ENCODE measurements at places on chromosomes 5 and 9.

DNA sequence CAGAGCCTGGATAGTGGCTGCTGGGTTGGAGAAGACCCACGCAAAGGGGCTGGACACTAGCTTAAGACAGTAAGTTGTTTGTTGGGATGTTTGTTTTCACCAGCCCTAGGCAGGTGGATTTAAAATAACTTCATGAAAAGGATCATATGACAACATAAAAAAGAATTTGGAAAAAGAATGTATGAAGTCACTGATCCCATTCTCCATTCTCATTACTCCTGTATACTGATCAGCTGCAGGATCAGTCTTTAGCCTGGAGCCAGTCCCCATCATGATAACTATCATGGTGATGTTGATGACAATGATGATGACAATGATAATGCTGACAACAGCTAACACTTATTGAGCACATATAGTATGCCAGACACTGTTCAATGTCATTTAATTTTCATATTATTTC lies 92.1 kb upstream of the IFNE start:
- DNase-seq: no peak

DNA sequence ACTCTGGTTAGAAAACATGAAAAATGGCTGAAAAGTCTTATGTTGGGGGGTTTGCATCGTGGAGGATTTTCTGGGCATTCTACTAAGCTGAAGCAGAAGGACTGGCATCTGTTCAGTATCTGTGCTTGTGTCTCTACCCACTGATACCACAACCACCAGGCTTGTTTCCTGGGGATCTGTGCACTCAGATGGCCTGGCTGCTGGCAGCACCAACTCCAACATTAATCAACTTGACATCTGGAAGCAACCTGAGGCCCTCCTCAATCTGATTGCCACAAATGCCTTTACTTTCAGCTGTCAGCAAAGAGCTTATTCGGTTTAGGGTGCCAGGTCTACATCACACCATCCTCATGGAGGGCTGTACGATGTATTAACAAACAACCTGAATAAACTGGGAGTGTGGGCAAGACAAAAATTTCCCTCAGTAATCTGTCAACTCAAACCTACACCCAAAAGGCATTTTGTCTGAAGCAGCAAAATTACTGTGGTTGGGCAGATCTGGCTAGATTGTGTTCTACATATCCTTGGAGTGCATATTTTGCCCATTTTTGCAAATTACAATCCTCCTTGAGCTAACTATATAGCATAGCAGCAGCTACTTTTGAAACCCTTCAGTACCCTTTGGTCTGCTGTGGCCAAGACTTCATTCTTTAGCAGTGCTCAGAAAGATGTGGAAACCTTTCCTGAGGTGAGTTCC lies 74.6 kb downstream of the FOXD1 start:
- no peak for DNase-seq

DNA sequence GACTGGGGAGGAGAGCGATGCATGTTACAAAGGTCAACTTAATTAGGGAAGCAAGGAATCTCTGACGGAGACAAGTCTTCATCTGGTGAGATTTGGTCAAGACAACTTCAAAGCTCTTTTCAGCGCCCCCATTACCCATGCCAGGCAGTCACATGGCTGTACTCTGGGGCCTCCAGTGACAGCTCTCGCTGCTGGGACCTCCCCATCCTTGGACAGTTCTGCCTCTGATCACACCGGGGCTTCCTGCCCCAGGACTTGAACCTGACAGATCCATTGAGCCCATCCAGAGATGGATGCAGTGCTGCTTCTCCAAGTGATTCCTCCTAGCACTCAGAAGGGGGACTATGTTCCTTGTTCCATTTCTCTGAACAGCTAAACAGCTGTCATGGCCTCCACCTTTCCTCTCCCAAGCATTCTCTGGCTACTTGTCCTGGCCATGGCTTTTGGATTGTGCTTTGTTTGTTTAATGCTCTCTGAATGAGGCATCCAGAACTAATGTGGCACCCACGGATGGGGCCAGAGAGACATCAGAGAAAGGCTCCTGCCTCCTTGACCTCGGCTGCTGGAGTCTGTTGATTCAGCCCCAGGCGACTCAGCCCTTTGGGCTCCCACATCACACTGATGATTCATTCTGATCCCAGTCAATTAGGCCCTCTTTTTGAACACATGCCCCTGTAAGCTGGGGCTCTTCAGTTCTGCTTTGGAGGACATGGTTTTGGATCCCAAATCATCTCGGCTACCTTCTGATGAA lies 122.1 kb upstream of the ADAMTS16 start:
- DNase-seq: no peak

DNA sequence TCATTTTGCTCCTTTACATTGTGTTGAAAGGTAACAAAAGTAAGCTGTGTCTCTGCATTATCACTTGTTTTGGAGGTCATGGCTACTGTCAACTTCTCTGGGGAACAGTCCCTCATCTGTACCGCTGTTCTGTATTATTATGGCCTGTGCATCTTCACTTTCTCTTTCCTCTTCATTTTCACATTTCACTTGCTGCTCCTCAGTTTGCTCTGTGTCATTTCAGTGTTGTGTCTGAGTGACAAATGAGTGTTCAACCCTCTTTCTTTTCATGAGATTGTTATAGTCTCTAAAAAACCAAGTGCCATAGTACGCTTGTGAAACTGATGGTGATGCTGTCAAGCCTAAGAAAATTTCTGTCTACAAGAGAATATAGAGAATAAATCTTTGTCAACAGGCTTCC lies 122.0 kb upstream of the FER start:
- DNase-seq: no peak

GRCh38 chr5:67746103-67746502 lies 469.5 kb upstream of the PIK3R1 start:
- DNase-seq: no peak

DNA sequence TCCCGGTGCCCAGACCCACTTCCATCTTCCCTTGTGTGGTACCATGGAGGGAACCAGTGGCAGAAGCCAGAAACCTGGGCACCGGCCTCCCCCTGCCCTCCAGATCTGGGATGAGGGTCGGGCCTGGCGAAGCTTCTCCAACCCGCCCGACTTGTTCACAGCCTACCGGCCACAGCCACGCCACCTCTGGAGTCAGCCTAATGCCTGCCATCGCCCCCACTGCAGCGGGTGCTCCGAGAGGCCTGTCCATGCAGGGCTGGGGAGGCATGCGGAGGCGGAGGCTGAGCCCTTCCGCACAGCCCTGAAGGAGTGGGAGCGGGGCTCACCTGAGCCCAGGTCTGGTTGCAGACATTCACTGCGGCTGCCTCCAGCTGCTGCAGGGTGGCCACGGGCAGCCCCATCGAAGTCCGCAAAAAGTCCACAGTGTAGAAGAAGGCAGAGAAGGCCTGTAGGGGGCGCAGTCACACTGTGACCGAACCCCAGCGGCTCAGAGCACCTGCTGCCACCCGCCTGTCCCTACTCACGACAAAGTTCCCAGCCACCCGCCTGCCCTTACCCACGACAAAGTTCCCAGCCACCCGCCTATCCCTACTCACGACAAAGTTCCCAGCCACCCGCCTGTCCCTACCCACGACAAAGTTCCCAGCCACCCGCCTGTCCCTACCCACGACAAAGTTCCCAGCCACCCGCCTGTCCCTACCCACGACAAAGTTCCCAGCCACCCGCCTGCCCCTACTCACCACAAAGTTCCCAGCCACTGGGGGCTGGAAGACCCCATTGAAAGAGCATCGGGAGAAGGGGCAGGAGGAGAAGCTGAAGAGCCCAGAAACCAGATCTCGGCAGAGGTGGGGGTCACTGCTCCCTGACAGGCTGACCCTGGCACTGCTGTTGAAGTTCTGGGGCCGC lies 3.8 kb upstream of the NPDC1 start:
- DNase-seq: no peak

- no peak for DNase-seq
Observed at GRCh38 chr5:164175083-164175482, 669.7 kb downstream of the MAT2B start.

GRCh38 chr9:89773170-89773569 lies 168.4 kb downstream of the GADD45G start:
- no peak for DNase-seq

- no peak for DNase-seq
Observed at GRCh38 chr5:95922798-95923197, 38.9 kb downstream of the ELL2 start.

DNA sequence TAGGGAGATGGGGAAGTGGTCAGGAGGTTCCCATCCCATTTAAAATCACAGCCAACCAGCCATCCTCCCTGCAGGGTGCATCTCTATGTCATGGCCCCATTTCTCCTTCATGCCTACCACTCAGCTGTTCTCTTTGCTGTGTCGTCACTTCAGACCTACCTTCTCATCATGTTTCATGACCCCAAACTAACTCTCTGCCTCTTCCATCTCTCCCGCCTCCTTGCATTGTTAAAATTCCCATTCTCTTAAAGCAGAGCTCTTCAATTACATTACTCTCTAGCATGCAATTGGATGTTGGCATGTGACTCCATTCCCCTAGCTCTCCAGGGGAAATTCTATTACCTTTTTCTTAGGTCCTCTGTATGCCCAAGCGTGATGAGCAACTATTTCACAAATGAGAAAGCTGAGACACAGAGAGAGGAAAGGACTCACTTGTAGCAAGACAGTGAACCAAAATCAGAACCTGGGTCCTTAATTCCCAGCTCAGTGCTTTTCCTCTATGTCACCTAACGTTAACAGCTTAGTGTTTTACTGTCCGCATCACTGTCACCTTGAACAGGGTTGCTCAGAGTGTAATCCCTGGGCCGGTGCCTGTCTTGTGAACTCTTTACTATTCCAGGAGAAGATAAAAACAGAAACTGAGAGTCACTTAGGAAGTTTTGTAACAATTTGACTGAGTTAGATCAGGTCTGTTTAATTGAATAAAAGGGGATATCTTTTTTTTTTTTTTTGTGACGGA lies 28.1 kb downstream of the PDE6A start:
- no peak for DNase-seq

DNA sequence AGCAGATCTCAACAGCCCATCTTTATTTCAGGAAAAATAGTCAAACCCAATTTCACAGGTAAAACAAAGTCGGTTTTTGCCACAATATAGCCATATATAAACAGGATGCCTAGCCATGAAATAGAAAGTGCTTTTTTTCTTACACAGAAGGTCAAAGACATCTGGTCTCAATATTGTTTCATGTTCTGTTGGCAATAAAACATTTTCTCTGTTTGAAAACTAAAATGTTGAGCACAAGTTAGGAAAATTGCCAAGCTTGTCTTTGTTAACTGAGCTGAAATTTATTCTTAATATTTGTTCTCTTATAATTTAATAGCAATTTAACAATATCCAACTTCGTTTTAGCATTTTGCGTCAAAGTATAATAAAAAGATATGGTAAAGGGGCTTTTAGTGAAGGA lies 673.4 kb downstream of the DTWD2 start:
- no peak for DNase-seq

DNA sequence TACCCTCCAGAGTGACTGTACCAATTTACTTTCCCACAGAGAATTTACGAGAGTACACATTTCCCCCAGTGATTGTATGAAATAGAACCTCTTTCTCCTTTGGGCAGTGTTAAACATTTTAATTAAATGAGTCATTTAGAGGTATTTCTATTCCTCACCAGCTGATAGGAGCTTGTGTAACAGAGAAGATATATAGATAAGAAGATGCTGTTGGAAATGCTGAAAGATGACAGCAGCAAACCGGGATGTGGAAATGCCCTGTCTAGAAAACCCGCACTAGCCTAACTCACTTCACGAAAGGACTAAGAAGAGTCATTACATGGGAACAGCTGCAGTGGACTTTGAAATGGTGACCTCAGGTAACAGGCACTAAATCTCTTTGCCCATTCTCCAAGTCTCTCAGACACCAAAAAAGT lies 68.3 kb downstream of the LPAR1 start:
- DNase-seq: no peak

DNA sequence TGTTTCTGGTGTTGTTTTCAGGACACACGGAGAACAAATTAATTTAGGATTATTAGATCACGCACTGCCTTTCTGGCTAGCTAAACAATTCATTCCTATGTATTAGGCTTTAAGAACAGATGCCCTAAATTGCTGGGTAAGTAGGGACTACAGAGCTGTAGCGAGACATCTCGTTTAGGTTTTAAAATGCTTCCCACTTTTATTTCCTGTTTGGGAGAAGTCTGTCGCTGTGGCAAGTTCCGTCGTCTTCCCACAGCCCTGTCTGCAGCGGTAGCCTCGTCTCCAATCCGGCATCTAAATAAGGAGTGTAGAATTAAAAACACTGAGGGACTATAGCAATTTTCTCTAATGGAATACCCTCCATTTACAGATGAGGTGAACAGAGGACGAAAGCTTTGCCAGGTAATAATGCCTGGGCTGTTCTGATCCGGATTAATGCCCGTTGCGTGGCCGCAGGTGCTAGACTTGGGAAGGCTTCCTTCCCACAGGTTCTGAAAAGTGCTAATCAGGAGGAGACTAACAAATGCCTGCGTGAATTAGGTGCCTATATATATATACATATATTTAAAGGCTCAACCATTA lies 1.3 kb upstream of the TRIM36 start:
- DNase-seq: no peak

GRCh38 chr5:173324115-173325001 lies 3.9 kb downstream of the STC2 start:
- no peak for DNase-seq

- no peak for DNase-seq
Observed at GRCh38 chr9:121399883-121400607, 30.0 kb upstream of the STOM start.

DNA sequence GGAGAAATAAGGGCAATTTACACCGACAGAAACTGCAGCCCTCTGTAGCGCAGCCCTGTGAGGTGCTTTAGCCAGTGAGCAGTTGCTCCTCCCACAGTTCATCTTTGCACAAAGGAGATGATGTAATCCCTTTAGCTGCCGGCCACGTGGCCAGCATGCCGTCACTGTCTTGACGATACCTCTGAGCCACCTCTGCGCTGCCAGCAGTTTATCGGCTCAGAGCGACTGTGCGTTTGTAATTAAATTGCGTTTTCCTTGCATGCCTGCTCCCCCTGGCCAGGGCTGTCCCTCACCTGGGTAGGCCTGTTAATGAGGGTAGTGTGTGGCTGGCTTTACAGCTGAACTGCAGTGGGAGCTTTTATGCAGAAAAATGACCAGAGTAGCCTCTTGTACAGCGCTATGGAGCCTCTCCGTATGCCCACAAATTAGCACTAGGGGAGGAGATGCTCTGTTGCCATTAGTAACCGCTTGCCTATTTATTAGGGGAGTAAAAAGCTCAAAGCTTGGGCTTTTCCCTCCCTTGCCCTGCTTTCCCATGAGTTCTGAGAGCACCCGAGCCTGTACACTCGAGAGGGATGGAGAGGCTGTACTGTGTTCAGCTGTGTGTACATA lies 107.0 kb downstream of the TRIO start:
- no peak for DNase-seq

DNA sequence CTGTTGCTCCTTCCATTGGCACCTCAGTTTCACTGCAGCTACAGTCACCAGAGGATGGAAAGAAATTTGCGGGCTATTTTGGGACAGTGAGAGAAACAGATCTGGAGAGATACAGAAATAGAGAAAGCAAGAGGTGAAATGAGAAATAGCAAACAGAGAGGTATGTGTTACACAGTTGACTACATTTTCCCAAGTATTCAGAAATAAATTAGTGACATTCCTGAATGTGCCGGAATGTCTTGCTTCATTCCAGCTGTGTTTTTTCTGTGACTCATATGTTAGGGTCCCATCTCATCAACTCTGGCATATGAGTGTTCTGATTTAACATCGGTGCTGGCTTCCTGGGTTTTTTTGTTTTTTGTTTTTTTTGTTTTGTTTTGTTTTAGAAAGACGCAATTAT lies 63.8 kb upstream of the ZNF462 start:
- no peak for DNase-seq

GRCh38 chr9:87436716-87437115 lies 61.0 kb upstream of the DAPK1 start:
- DNase-seq: no peak

- no peak for DNase-seq
Observed at GRCh38 chr5:74386571-74387334, 253.8 kb downstream of the ENC1 start.
